ENCODE measurements at places on chromosomes 11 and 22. TPM values are rescaled to one million over a fixed set of nuclear protein-coding genes. Genes with fewer than 3 reads are reported as not detected.

DNA sequence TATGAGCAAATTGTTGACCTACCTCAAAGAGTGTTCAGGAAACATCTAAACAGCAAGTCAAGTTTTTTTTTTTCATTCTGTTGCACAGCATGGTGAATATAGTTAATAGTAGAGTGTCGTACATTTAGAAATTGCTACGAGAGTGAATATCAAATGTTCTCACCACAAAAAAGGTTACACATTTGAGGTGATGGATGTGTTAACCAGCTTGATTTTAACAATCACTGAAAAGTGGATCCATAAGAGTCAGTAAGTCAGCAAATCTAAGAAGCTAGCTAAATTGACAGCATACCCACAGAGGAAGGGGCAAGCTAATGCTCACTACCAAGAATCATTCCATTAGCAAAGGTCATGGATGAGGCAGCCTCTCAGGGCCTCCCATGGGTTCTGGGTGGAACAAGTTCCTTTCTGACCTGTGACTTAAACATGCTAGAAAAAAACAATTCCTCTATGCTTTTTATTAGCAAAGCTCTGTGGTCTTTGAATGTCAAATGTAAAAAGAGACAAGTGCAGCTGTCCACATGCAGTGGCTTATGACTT lies 235.4 kb upstream of the CCDC179 start:
- no peak for DNase-seq

DNA sequence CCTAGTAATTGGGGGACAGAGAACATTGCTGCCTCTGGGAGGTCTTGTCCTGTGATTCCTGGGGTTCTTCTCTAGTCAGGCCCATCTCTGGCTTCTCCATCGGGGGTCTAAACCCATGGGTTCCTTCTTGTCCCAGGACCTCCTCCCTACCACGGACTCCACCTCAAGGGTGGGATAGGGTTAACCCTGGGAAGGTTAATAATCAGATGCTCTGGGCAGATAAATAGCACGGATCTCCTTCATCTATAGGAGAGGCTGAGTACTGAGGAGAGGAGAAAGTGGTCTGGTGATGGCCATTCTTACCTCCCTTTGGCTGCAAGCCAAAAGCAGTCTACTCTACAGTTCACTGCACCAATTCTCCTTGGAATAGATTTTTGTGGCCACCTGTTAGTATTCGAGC lies 10.5 kb downstream of the HEPHL1 start:
- no peak for DNase-seq

DNA sequence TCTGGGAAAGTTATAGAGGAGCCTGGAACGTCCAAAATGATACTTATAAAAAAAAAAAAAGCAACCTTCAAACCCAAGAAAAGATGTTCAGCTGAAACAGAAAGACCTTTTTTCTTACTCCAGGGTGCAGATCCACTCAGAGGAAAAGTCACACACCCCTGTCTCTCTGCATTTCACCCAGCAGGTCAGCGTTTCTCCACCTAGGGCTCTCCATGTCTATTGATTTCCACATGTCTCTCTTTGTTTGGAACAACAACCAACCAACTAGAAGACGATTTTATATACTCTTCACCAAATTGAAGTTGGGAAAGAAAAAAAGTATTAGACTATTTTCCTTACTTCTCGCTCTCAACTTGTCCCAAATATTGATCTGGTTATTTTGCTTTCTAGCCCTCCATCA lies 42.2 kb upstream of the BLID start:
- no peak for DNase-seq

DNA sequence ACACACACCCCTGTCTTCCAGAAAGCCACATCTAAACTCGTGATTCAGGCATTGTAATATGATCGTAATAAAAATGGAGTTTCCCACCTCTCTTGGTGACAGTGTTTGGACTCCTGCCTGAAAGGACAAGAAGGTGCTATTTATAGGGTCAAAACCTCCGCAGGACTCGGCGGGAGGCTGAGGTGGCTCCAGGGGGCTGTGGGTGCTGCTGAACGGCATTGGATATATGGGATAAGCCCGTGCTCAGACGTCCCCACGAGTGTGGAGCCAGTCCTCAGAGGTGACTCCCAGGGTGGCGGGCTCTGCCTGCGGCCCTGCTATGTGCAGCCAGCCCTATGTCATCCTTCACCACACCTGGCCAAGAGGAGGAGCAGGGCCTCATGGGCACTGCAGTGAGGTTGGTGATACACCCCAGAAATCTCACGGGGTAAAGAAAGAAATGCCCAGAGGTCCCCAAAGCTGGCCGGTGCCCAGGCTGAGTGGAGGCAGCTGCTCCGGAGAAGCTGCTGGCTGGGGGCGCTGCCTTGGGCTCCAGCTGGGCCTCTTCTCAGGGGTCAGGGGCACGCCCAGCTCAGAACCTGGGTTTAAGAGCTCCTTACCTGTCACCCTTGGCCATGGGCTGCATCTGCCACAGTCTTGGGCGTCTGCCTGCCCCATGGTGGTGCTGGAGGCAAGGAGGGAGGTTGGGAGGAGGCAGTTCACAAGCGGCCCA lies 5.1 kb upstream of the OSBPL5 start:
- no peak for DNase-seq

DNA sequence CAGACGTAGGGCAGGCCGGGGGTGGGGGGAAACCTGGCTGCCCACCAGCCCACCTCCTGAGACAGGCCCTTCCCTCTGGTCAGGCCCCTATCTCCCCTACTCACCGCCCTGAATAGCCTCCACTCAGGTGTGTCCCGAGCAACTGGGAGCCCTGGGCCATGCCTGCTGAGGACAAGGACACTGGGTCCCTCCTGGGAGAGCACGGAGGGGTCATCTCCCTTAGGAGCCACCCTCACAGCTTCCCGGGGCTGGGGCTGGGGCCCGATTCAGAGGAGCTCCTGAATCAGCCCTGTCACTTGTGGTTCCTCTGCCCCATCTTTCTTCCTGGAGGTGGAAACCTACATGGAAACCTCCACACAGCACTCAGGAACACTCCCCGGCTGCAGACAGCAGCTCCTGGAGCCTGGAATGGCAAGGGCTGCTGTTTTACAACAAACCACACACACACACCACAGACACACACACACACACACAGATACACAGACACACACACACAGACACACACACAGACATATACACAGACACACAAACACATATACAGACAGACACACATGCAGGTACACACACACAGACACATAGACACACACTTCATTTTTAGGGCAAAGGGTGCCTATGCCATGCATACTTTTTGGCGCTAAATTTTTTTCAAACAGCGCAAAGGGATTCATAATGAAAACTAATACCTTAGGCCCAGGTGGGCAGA lies 9.6 kb upstream of the EMID1 start:
- DNase-seq: no peak

DNA sequence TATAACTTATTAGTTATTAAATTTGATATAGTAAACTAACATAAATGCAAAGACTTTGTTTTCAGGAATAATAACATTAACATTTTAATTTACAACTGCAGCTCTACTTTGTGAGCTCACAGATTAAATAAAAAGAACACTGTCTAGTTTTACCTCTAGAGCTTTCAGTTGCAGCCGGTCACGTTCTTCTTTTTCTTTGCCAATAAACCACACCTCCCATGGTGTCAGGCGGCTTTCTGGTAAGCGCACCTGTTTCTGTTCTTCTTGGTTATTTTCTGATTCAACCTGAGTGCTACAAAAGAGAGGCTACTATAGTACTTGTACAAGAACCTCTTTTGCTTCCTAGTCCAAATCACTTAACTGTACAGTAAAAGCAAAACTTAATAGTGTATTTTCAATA lies 5.8 kb downstream of the CCDC34 start:
- DNase-seq: no peak

DNA sequence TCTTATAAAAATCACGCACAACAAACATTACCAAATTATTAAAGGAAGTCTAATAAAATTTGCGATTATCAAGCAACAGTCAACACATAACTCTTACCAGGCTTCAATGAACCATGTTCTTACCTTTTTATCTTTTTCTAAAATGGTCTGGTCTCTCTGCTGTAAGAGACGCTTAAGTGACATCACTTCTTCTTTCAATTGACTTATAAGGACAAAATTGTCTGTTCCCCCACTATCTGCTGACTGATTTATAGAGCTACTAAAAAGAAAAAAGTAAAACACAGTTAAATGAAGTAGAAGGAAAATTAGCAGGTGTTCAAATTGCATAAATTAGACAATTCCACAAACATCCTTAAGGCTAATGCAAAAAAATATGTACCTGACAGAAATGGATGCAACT lies 10.9 kb downstream of the FAM76B start:
- DNase-seq: no peak

DNA sequence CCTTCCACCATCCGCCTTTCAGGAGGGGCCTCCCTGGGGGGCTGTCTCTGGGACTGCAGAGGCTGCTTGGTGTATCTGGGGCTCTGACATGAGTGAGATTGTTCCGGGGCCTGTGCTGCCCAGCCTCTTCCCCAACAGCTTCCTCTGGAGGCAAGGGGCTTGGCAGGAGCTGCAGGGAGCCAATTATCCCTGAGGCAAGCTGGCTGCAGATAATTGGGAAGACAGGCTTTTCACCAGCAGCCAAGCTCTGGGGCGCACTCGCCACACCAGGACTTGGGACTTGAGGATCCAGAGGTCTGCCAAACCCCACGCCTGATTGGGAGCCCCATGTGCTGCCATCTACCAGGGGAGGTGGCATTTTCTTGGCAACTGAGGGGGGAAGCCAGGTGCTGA lies 15.6 kb upstream of the RTN4R start:
- no peak for DNase-seq

- no peak for DNase-seq
Observed at GRCh38 chr11:27200779-27201453, 160.3 kb downstream of the BBOX1 start.

GRCh38 chr11:15968461-15969130 lies 387.8 kb downstream of the SOX6 start:
- peak; percentile 5 for DNase-seq

- no peak for DNase-seq
Observed at GRCh38 chr11:133815636-133816035, 29.7 kb downstream of the SPATA19 start.

The DGCR2 gene
- total RNA-seq: 59.3 TPM

The UPK3A gene
- 0.89 TPM for total RNA-seq

The OR4D5 gene
- not detected for total RNA-seq

The ARHGEF12 gene
- 38.9 TPM for total RNA-seq

The C11orf98 gene
- total RNA-seq: 110 TPM

The TLCD5 gene
- 8.5 TPM for total RNA-seq

The KCNJ11 gene
- total RNA-seq: 5.9 TPM

Measured in GM23338 (cell line).